ENCODE measurements at places on chromosomes 13 and 19. TPM values are rescaled to one million over a fixed set of nuclear protein-coding genes. Genes with fewer than 3 reads are reported as not detected.

Gene DAND5
- not detected for total RNA-seq

GRCh38 chr13:70107498-70108281 lies at the start of gene ATXN8OS:
ATXN8OS (plus strand) TSS chr13:70107826.
- DNase-seq: peak; percentile 9
- no peaks in the 10 kb centered on the region for H3K27me3 ChIP-seq
- H3K4me1 ChIP-seq: no peaks in the 10 kb centered on the region
- no peak within 1 kb of the TSS for H3K27ac ChIP-seq
- no peak within 1 kb of the TSS for H3K4me3 ChIP-seq
- no peaks in the 10 kb centered on the region for H3K36me3 ChIP-seq

GRCh38 chr19:8611877-8612806 lies 1.6 kb upstream of the ADAMTS10 start:
- no peaks in the 10 kb centered on the region for H3K27me3 ChIP-seq
- no peaks in the 10 kb centered on the region for H3K4me1 ChIP-seq
- H3K36me3 ChIP-seq: no peaks in the 10 kb centered on the region
- H3K27ac ChIP-seq: peak overlapping the region; percentile 58
- DNase-seq: peak; percentile 46
- H3K4me3 ChIP-seq: no peak overlapping the region

GRCh38 chr13:77492982-77493381 lies 42.5 kb upstream of the SCEL start:
- H3K4me1 ChIP-seq: no peaks in the 10 kb centered on the region
- no peak overlapping the region for H3K27ac ChIP-seq
- DNase-seq: no peak
- no peaks in the 10 kb centered on the region for H3K27me3 ChIP-seq
- H3K36me3 ChIP-seq: no peaks in the 10 kb centered on the region

DNA sequence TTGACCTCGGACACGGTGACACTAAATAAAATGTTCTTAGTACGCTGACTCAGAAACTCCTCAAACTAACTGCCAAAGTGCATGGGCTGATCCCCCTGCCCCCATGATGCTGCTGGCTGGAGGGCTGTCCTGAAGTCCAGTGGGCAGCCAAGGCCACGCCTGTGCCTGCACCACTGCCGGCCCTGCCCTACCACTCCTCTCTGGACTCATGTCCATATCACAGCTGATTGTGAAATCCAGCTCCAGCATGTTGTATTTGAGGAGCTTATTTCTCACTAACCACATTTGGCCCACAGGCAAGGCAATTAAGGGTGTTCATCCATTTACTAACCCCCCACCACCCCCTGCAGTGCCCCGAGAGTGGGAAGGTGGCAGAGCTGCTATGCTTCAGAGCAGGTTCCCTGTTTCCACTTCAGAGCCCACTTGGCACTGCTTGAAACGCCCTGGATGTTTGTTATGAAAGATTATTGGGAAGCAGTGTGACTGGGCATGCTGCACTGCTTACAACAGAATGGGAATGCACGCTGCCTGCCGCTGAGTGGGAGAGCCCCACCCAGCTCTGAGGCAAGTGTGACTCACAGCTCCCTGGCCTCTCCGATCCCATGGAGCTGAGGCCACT lies 114.0 kb downstream of the UQCRFS1 start:
- no peaks in the 10 kb centered on the region for H3K36me3 ChIP-seq
- no peak overlapping the region for H3K4me3 ChIP-seq
- H3K27ac ChIP-seq: no peak overlapping the region
- H3K4me1 ChIP-seq: no peaks in the 10 kb centered on the region
- H3K27me3 ChIP-seq: no peaks in the 10 kb centered on the region
- no peak for DNase-seq

DNA sequence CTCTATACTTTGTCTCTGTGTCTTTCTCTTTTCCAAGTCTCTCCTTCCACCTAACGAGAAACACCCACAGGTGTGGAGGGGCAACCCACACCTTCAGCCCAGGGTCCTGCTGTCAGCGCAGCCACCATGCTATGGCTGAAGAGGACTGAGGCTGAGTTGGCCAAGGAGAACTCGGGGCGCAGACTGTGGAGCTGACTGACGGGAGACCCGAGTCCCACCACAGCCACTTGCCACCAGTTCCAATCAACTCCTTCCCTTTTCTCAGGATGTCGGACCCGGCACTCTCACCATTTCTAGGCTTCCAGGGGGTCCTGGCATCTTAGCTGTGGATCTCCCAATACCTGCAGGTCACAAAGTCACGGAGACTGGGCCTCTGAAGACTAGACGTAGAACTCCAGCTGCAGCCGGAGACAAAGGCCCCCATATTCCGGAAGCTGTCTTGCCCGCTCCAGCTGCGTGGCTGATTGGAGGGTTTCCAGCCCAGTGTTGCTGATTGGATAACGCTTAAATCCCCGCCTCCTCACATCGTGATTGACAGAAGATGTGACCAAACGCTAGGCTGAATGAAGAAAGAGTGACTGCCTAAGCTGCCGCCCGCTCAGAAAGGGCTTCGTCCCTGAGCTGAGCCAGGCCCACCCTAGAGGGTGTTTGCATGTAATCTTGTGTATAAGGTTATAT lies 63.6 kb downstream of the ZNF429 start:
- no peaks in the 10 kb centered on the region for H3K36me3 ChIP-seq
- no peaks in the 10 kb centered on the region for H3K27me3 ChIP-seq
- DNase-seq: peak; percentile 96
- H3K4me3 ChIP-seq: peak overlapping the region; percentile 46
- H3K4me1 ChIP-seq: no peaks in the 10 kb centered on the region
- H3K27ac ChIP-seq: peak overlapping the region; percentile 66

DNA sequence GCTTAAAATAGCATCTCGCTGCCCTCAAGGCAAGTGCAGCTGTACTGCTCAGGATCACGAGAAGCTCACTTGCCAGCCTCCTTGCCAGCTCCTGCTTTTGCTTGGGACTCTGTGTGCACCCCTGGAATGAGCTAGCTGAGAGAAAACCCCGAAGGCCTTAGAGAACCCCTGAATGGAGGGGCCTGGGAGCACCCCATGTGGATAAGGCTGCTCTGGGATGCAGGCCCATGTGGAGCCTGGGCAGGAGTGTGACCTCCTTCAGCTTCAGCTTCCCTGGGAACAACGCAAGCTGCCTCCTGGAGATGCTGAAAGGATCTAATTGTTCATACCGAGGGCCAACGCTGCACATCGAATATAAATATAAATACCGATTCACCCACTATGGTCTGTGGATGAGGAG lies 109.2 kb downstream of the HSPH1 start:
- no peaks in the 10 kb centered on the region for H3K4me1 ChIP-seq
- no peaks in the 10 kb centered on the region for H3K27me3 ChIP-seq
- H3K27ac ChIP-seq: no peak overlapping the region
- no peak for DNase-seq
- no peak overlapping the region for H3K4me3 ChIP-seq

DNA sequence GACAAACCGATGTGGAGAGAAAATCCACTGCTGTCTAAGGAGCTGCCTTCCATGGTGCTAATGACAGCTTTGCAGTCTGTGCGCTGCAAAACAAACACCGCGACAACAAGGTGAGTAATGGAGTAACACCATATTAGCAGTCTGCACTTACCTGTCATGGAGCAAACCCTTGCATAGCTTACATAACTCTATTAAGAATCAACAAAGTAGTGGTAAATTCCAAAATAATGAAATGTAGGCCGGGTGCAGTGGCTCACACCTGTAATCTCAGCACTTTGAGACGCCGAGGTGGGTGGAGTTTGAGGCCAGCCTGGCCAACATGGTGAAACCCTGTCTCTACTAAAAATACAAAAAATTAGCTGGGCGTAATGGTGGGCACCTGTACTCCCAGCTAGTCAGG lies 56.2 kb downstream of the PARP4 start:
- peaks cover 30% of the 10 kb centered on the region for H3K36me3 ChIP-seq
- no peak for DNase-seq
- H3K4me1 ChIP-seq: no peaks in the 10 kb centered on the region
- no peaks in the 10 kb centered on the region for H3K27me3 ChIP-seq

- H3K36me3 ChIP-seq: no peaks in the 10 kb centered on the region
- H3K4me1 ChIP-seq: no peaks in the 10 kb centered on the region
- H3K4me3 ChIP-seq: no peak overlapping the region
- DNase-seq: no peak
- H3K27me3 ChIP-seq: no peaks in the 10 kb centered on the region
- no peak overlapping the region for H3K27ac ChIP-seq
Observed at GRCh38 chr13:95447814-95448213, 104.7 kb upstream of the CLDN10 start.

Measured in pancreas (tissue), 10 donors.